Activated CD4-positive, CD25-positive, alpha-beta regulatory T cell (primary cell): ENCODE measurements at places on chromosomes 11 and 22.

DNA sequence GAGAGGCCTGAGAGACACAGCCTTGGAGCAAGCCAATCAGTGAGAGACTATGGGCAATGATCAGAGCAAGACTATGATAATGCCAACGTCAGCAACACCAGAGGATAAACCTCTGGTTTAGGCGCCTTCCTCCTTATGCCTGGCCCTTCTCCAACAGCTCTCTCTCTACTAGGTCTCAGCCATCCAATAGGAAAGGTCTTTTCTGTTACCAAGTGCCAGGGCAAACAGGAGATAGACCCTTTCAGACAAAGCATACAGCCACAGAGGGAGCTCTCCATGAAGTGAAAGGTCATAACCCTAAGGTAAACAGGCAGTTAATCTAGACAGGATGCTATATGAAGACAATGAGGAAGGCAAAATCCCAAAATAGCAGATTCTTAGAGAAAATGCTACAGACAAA lies 9.5 kb downstream of the STK33 start:
- no peak for DNase-seq

DNA sequence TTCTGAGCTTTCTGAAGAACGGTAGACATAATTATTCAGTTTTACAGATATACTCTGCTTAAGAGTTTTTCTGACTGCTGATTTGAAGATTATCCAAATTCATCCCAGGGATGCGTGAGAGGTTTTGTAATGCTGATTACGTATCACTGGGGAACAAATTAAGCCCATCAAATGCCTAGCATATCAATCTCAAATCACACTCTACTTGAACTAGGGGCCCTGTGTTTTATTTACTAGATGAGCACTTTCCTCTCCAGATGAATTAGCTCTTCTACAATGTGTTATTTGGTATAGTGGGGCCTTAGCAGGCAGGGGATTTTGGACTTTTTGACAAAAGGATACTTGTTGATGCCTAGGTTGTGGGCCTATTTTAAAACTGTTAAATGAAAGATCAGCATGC lies 177.9 kb downstream of the JRKL start:
- no peak for DNase-seq

GRCh38 chr22:41876275-41876674 lies 38.6 kb downstream of the SHISA8 start:
- DNase-seq: no peak

GRCh38 chr11:13944911-13945425 lies 17.6 kb upstream of the SPON1 start:
- no peak for DNase-seq

DNA sequence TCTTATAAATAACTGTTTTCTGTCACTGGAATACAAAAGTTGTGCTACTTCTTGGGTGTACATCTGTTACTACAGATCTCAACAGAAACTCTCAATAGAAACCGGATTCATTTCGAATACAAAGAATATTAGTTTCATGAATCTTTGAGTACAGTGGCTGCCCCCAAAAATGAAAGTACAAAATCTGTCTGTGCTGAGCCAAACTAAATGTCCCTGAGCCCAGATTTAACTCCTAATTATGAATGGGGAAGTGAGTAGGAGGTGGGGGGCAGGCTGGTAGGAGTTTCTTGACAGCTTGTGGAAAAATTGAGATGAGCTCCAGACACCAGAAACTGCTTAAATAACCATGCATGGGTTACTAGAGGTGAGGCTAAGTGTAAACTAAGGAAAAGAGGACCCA lies 41.6 kb downstream of the PITPNB start:
- no peak for DNase-seq

DNA sequence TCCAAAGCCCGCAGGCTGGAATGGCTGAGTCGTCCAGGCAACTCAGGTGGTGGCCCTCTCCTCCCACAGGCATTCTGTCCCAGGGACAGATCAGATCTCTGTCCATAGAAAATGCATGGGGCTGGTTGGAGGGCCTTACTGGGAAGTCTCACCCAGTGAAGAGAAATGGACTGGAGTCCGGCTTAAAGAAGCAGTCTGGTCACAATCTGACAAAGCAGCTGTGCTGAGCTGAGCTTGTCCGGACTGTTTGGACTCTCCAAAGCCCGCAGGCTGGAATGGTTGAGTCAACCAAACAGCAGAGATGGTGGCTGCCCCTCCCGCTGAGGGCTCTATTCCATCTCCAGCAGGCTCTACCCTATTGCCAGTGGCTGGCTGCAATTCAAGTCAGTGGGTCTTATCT lies 14.4 kb upstream of the DEPDC7 start:
- no peak for DNase-seq

GRCh38 chr22:50218996-50219727 lies 18.4 kb downstream of the SELENOO start:
- DNase-seq: no peak

- no peak for DNase-seq
Observed at GRCh38 chr22:49775867-49776511, 51.7 kb downstream of the BRD1 start.

- DNase-seq: no peak
Observed at GRCh38 chr22:28243539-28243938, 324.5 kb upstream of the PITPNB start.

- no peak for DNase-seq
Observed at GRCh38 chr11:14320020-14320419, 39.0 kb downstream of the RRAS2 start.

DNA sequence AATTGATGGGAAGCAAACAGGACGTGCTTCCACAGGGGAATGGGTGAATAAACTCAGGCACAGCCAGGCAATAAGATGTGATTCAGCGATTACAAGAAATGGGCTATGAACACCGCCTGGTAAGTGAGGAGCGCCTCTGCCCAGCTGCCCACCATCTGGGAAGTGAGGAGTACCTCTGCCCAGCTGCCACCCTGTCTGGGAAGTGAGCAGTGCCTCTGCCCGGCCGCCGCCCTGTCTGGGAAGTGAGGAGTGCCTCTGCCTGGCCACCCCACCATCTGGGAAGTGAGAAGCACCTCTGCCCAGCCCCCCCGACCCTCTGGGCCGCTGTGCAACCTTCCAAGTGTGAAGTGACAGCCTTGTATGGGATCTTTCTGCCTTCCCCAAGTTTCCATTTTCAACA lies 73.2 kb upstream of the PRR5 start:
- no peak for DNase-seq

DNA sequence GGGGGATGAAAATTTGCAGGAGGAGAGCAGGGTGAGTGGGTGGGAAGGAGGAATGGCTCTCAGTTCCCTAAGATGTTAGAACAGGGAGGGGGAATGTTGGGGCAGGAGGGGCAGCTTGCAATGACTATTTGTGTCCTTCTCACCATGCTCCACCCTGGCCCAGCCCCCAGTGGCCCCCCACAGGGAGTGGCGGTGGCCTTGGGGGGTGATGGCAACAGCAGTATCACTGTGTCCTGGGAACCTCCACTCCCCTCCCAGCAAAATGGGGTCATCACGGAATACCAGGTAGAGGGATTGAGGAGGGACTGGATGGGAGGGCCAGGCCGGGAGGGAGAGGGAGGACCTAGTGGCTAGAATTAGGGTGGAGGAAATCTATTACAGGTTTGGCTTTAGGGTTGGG lies 10.2 kb downstream of the ROBO3 start:
- DNase-seq: no peak

DNA sequence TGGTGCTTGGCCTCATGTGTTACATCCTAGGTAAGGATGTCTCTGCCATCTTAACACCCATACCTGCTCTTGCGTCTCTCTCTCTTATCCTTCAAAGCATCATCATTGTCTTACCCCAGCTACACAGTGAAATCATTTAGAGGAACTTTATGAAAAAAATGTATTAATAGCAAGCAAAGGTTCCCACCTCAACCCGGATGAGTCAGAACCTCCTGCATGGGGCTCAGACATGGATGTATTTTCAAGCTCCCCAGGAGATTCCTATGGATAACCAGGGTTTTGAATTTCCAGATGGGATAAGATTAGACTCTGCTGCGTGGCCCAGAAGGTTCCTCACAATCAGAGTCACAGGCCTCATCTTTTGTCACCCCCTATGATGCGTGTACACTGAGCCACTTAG lies 89.1 kb upstream of the NNMT start:
- no peak for DNase-seq

GRCh38 chr11:19352072-19352770 lies 111.5 kb upstream of the E2F8 start:
- DNase-seq: no peak

GRCh38 chr11:126008956-126009355 lies 53.7 kb downstream of the CDON start:
- no peak for DNase-seq

GRCh38 chr11:126304457-126305075 lies 706 bp downstream of the DCPS start:
- DNase-seq: no peak

GRCh38 chr11:114977651-114978050 lies 299.3 kb downstream of the NXPE2 start:
- DNase-seq: no peak

- no peak for DNase-seq
Observed at GRCh38 chr11:84829162-84829561, 798.0 kb downstream of the DLG2 start.

DNA sequence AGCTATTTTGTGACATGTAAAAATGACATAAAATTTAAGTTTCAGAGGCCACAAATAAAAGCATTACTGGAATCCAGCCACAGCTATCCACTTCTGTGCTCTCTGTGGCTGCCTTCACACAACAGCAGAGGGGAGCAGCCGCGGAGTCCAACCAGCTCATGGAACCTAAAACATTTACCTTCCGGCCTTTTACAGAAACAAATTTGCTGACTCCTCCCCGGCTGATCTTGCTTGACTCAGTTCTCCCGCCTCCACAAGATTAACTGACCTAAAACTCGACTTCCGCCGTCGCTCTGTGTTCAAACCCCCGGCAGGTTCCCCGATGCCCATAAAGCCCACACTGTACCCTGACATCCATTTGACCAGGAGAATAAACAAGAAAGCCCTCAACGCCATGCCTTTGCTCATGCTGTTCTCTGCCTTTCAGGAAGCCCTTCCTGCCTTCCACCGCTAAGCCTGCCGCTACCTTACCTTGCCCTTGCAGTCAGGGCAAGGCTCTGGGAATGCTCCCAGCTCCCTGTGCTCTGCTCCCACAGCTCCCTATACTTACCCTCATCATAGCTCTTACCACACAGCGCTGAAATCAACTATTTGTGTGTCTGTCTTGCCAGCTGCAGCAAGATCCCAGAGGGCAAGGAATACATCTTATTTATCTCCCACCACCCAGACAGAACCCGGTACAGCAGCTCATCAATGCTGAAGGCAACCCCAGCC lies 35.4 kb downstream of the MICAL3 start:
- DNase-seq: no peak

- peak; percentile 75 for DNase-seq
Observed at GRCh38 chr11:3840870-3841425, at the start of gene RHOG. TSS of gene RHOG (minus strand) at chr11:3840959. CDS start at chr11:3828138, 12,821 bp downstream.

DNA sequence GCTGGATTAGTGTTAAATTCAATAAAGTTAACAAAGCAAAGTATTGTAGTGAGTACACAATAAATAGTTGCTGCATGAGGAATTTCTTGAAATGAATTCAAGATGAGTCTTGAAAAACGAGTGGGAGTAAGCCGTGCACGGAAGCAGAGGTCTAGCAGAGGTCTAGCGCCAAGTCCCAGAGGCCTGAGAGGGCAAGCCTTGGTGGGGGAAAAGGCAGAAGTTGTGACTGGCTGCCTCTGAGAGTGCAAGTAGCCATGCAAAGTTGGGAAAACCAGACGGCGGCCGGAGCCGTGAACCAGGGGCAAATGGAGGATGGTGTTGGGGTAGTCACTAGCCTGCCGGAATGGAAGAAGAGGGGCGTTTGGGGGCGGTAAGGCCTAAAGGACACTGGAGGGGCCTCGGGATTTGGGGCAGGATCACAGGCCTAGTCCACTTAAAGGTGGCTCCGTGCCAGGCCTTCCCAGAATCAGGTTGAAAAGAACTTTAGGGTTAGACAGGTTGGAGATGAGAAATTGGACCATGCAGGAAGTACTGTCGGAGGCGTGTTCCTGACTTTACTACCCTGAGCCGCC lies 379 bp upstream of the SLC3A2 start:
- no peak for DNase-seq

DNA sequence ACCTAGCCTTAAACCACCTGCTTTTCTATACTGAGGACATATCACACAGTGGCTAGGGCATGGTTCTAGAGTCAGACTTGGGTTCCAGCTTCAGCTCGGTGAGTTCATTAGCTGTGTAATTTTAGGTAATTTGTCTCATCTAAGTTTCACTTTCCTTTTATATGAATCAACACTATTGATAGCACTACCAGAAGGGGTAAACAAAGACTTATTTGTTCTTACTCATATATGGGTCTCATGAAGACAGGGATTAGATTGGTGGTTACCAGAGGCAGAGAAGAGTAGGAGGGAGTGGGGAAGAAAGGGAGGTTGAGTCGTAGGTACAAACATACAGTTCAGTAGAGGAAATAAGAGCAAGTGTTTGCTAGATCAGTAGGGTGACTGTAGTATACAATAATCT lies 924.7 kb downstream of the OPCML start:
- no peak for DNase-seq

DNA sequence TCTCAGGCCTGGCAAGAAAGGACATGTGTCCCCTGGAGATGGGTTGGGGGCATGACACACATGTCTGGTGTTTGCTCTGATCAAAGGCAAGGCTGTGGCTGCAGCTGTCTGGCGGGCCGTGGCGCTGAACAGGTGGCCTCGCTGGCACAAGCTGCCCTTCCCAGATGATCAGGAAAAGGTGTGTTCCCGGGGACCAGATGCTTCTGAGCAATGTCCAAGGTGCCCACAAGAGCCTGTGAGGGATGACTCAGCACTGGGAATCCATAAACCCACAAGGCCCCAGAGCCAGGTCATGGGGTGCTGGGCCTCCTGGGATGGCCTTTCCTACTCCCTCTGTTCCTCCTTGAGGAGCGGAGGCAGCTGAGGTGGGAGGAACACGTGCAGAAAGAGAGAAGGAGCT lies 9.7 kb upstream of the LRP5 start:
- no peak for DNase-seq

- no peak for DNase-seq
Observed at GRCh38 chr11:121575250-121575962, 122.6 kb upstream of the SORL1-AS1 start.

DNA sequence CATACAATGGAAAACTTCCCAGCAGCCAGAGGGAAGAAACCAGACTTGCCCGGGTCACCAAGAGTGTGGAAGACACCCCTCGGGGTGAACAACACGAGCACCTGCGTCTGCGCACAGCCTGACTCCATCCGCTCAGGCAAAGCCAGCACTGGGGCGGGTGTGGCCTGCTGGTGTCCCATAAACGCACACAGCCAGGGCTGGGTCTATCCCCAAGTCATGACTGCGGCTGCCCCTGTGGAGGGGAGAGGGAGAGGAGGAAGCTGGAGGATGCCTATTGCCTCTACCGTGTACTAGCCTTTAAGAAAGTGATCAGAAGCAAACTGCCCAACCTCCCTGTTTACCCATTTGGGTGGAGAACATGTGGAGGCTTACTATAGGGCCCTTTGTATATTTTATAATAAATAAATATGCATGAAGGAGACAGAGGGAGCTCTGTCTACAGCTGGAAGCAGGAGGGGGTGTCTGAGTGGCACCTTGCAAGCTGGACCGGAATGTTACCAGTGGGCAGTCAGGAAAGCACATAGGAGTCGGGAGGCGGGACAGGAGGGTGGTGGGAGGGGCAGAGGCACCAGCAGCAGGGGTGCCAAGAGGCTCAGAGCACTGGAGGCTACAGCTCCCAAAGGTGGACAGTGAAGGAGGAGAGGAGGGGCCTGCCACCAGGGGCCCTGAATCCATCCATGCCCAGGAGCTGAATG lies 79.6 kb downstream of the PHF21B start:
- DNase-seq: no peak
